Nasal cavity respiratory epithelium epithelial cell of viscerocranial mucosa (primary cell): ENCODE measurements at places on chromosomes 6 and 20. TPM values are rescaled to one million over a fixed set of nuclear protein-coding genes. Genes with fewer than 3 reads are reported as not detected.

Gene POM121L2
- under 0.01 TPM in 1 of 2 replicates, not detected in the other for total RNA-seq

Gene SAMD5
- total RNA-seq, result 1.4 TPM in 2 replicates

Gene RIN2
- total RNA-seq, result 27.7 and 96.9 TPM in 2 replicates

Gene FLRT3
- total RNA-seq, result 34.2 and 44.2 TPM in 2 replicates

Gene PLAGL1
- 4.1 and 10.7 TPM in 2 replicates for total RNA-seq

Gene EYA2
- total RNA-seq, result 3.4 and 12.3 TPM in 2 replicates

Gene SOX12
- 2.1 and 4.2 TPM in 2 replicates for total RNA-seq

Gene RAE1
- total RNA-seq, result 22.9 and 45.4 TPM in 2 replicates

Gene C20orf204
- total RNA-seq, result 0.34 and 0.78 TPM in 2 replicates
